ENCODE measurements at places on chromosomes 5 and 9.

GRCh38 chr5:141419074-141419880 is 1.6 kb upstream of the PCDHGA11 start:
- no peak for DNase-seq

GRCh38 chr5:150120617-150121447 is 34.5 kb upstream of the CSF1R start:
- DNase-seq, result no peak

- DNase-seq, result no peak
Observed at GRCh38 chr5:102715082-102715807, 39.9 kb upstream of the PAM start.

DNA sequence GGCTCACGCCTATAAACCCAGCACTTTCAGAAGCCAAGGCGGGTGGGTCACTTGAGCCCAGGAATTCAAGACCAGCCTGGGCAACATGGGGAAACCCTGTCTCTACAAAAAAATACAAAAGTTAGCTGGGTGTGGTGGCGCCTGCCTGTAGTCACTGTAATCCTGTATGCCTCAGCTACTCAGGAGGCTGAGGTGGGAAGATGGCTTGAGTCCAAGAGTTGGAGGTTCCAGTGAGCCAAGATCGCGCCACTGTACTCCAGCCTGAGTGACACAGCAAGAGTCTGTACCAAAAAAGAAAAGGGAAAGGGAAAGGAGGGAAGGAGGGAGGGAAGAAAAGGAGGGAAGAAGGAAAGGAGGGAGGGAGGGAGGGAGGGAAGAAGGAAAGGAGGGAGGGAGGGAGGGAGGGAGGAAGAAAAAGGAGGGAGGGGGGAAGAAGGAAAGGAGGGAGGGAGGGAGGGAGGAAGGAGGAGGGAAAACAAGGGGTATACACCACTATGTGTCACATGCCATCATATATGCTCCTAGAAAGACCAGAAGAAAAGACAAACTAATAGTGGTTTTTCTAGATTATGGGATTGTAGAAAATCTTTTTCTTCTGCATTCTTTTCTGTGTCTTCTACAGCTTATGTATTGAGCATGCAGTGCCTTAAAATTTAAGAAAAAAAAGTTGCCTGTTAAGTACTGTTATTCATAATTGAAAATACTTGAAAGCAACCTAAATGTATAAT is 240.1 kb downstream of the DENND1A start:
- DNase-seq, result no peak

GRCh38 chr5:160088805-160089204 is 30.4 kb downstream of the PWWP2A start:
- DNase-seq, result no peak

DNA sequence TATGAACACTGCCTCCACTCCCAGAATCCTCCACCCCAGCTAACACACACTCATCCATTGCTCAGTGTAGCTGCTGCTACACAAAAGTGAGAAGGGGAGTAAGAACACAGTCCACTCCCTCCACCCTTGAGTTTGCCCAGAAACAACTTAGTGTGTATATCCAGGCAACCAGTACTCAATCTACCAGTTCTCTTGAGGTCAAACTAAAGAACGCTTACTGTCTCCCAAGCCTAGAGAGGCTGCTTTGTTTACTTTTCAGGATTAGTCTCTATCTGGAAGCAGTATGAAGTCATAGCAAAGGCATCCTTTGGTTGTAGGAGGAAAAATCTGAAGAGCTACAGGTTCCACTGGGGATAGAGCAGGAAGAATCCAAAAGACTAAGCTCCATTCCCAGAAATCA is 296.3 kb downstream of the KCNN2 start:
- DNase-seq, result no peak

- DNase-seq, result no peak
Observed at GRCh38 chr5:32780508-32780919, 69.4 kb downstream of the NPR3 start.

DNA sequence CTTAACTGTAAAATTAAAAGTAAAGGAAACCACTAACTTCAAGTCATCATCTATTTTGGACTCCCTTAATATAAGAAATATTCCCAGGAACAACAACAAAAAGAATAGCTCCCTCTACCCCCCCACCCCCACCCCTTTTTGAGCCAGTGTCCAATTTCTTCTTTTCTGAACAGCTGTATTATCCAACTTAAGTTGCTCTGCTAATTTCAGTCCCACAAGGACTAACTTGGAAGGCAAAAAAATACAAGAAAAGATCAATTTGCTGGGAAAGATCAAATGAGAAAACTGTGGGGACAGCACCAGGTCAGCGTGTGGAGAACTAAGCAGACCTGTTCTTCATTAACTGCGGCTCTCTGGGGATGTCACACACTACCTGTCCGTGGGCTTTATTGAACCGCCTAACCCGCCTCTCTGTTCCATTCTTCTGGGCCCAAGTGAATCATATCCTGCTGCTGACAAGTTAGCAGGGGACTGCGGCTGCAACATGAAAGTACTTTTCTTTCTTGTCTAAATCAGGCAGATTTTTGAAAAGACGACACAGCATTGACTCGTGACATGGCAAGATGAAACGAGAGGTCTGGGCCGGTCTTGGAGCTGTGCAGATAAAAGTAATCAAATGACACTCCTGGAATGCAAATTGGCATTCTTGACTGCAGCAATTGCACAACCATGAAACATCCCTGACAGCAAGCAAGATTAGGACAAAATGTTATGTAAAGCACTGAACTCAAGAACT is 2.7 kb downstream of the BNC2 start:
- no peak for DNase-seq

DNA sequence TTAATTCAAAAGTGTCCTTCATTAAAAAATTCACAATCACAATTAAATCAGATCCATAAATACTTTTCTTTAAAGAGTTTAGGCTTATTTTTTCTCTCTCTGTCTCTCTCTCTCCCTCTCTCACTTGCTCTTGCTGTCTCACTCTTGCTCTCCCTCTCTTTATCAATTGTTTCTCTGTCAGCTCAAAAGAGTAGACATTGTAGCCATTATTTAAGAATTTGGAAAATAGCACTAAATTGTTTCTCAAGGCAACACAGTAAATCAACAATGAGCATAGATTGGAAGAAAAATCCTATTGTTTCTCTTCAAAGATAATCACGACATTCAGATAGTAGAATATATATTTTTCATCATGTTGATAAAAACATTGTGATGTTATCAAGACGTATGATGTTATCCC is 1114.0 kb downstream of the PTPRD start:
- no peak for DNase-seq

GRCh38 chr5:38212307-38212706 is 46.1 kb upstream of the EGFLAM start:
- DNase-seq, result no peak

DNA sequence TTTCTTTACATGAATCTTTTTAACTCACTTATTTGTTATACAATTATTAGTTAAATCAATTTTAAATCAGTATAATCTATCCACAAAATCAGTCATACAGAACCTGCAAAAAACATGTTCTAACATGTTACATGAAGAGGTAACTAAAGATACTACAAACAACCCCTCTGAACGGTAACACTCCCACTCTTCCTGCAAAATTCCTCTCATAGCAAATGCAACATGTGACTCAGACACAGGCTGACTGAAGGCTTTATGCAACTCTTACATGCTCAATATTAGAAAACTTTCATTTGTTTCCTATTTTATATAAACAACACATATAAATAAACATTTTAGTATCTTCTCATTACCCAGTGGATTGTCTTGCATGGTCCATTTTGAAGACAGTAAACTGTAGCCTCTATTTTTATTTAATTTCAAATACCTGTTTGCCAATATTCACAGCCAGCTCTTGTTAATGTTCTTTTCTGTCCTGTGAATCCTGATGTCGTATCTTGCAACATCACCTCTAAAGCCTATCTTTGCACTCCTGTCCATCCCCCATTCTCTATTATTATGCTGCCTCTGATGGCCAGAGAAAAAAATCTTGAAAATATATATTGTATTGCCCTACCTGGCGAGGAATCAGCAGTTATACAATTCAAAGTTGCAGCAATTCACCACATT is 100.5 kb upstream of the CCDC152 start:
- DNase-seq, result no peak

- no peak for DNase-seq
Observed at GRCh38 chr9:84821431-84821830, 151.9 kb downstream of the NTRK2 start.

DNA sequence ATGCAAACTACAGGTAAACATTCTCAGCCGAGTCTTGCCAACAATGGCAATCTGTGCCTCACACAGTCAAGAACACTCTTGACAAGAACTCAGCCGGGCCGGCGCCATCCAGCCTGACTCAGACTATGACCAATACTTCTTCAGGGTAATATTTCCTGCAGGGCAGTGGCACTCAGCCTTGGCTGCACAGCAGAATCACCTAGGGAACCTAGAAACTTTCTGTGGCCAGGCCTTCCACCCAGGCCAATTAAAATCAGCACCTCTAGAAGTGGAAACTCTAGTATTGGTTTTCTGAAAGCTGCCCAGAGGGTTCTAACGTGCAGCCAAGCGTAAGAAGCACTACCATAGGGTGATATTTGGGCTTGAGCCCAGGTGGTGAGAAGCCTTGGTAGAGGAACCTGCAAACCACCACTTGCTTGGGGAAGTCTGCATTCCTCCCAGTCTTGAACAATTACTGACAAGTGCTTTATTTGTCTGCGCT is 120.6 kb downstream of the TTLL11 start:
- DNase-seq, result no peak

DNA sequence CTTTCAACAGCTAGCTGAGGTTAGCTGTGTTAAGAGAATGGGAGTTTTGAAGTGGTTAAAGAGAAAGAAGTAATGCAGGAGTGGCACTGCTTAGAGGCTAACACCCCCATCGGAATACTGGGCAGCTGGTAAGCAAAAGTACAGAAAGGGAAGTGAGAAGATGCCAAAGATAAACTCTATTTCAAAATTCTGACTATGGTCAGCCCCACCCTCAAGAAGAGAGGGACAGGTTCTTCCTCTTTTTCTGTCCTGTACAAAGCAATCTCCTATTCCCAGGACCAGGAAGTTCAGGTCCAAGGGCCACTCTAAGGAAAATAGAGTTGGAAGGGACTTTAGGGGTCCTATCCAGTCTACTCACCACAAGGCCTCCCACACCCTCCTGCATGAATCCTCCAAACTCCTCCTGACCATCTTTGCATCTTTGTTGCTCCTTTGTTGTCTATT is 45.9 kb upstream of the JAK2 start:
- DNase-seq, result no peak

GRCh38 chr5:150579462-150580400 is 60.7 kb upstream of the SYNPO start:
- no peak for DNase-seq

DNA sequence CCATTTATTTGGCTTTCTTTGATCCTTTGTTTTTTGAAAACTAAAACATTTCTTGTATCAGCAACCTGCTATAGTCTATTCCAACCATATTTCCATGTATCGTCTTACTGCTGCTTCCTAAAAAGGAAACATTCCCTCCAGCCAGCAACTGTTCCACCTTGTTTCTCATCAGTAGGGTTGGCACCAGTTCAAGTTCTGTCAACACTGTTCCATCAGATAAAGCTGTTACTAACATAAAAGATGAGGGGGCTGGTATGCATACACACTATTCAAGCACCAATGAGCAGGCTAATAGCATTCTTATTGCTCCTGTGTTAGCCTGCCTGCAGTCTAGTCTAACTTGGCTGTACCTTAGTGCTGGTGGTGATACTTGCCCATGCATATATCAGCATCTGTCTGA is 178.3 kb downstream of the CWC27 start:
- no peak for DNase-seq

GRCh38 chr9:106961623-106962022 is 98.7 kb downstream of the ZNF462 start:
- DNase-seq, result no peak

DNA sequence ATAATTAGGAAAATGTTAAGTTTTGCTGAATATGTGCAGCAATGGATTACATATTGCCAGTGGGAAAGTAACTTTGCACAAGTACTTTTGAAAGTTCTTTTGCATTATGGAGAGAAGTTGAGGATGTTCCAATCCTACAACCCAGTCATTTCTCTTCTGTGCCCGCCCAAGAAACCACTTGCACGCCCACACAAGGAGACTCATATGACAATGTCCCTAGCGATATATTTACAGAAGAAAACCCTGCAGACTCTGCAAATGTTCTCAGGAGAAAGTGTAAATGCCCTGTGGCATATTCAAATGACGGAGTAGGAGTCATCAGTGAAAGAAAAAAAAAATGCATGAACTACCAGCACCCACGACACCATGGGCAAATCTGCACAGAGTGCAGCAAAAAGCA is 356.5 kb downstream of the CTNND2 start:
- DNase-seq, result no peak

- no peak for DNase-seq
Observed at GRCh38 chr9:35177520-35177919, 15.7 kb downstream of the UNC13B start.

- no peak for DNase-seq
Observed at GRCh38 chr5:52870448-52870847, 82.7 kb downstream of the ITGA1 start.

GRCh38 chr5:72662305-72662704 is 154.2 kb upstream of the TNPO1 start:
- DNase-seq, result no peak

DNA sequence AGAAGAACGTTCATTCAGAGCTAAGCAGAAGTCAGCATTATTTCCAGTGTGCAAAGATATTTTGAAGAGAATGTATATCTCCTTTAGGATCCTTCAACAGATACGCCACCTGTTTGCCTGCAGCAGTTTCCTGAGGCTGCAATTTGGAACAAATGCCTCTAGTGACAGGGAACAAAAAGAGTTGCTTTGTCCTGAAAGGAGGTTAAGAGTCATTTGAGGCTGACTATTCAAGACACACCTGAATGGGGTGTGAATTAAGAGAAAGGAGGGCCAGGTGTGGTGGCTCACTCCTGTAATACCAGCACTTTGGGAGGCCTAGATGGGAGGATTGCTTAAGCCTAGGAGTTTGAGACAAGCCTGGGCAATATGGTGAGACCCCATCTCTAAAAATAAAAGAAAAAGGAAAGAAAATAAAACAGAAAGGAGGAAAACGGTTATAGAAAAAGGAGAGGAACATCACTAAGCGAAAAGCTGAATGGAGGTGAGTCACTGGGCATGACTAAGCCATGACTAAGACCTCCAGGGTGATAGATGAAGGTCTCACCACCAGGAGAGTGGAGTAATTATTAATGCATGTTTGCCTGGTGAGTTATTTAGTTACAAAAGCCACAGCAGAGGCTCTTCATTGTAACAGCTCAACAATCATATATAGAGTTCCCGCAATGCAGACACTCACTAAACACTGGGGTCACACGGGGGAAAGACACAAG is 255.2 kb upstream of the TNC start:
- no peak for DNase-seq

DNA sequence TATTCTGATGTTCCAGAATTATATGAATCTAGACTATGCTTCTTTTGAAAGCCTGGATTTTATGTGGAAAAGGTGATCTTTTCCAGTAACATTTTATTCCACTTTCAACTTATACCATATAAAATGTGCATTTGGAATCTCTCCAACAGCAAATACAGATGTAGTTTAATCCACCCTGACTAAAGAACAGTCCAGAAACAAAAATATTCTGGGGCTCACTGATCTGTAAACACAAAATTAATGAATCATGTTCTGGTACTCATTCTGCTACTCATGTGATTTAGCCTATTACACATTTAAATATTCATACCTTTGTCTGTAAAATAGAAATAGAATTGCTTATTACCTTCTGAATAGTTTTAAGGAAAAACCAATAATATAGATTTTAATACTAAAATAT is 125.8 kb downstream of the ARRDC3 start:
- DNase-seq, result no peak

All from T-helper 2 cell (primary cell).